Activated naive CD8-positive, alpha-beta T cell treated with anti-CD3 and anti-CD28 coated beads for 36 hours (primary cell): ENCODE measurements at places on chromosomes 2 and 18. TPM values are rescaled to one million over a fixed set of nuclear protein-coding genes. Genes with fewer than 3 reads are reported as not detected.

GRCh38 chr2:152322222-152322621 lies 12.8 kb upstream of the FMNL2 start:
- no peak for DNase-seq

The RIOK3 gene
- total RNA-seq, result 52.4 TPM

The GALNT13 gene
- 0.16 TPM for total RNA-seq

The UGT1A10 gene
- total RNA-seq, result not detected

DNA sequence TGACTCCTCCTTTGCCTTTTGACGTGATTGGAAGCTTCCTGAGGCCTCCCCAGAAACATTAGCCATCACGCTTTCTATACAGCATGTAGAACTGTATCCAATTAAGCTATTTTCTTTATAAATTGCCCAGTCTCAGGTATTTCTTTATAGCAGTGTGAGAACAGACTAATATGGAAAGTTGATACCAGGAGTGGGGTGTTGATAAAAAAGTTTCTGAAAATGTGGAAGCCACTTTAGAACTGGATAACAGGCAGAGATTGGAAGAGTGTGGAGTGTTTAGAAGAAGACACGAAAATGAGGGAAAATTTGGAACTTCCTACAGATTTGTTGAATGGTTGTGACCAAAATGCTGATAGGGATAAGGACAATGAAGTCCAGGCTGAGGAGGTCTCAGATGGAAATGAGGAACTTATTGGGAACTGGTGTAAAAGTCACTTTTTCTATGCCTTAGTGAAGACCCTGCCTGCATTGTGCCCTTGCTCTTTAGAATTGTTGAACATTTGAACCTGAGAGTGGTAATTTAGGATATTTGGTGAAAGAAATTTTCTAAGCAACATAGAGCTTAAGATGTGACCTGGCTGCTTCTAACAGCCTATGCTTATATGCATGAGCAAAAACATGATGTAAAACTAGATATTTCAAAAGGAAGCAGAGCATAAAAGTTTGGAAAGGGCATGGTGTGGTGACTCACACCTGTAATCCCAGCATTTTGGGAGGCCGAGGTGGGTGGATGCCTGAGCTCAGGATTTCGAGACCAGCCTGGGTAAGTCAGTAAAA lies 969.7 kb downstream of the DSC3 start:
- DNase-seq, result no peak

- DNase-seq, result no peak
Observed at GRCh38 chr2:104416339-104417000, 437.4 kb upstream of the POU3F3 start.

DNA sequence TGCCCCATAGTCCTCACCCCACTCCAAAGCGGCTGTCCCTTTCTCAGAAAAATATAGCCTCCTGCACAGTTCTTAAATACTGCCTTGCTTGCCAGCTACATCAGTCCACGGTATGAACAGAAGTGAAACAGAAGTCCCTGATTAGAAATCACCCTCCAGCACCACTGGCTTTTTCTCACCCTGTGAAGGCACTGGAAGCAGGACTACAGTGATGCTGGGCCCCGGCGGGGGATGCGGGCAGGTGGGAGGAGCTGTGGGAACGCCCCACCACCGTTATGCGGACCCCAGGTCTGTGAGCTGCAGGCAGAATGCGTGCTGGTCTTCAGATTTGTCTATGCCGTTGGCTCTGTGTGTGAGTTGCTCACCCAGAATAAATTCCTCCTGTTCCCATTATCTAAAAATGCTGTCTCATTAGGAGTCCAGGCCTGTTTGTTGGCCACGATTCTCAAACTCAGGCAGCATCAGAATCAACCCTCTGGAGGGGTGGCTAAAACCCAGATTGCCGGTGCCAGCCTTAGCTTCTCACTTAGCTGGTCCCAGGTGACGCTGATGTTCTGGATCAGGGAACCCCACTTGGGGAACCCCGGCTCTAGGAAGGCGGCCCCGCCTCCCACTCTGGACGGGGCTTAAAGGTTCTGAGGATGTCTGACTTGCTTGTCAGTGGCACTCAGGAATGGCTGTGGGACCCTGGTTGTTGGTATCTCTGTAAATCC lies 224.8 kb upstream of the PXDN start:
- no peak for DNase-seq

The OTOF gene
- 0.74 TPM for total RNA-seq

The ACTG2 gene
- total RNA-seq, result 0.27 TPM

DNA sequence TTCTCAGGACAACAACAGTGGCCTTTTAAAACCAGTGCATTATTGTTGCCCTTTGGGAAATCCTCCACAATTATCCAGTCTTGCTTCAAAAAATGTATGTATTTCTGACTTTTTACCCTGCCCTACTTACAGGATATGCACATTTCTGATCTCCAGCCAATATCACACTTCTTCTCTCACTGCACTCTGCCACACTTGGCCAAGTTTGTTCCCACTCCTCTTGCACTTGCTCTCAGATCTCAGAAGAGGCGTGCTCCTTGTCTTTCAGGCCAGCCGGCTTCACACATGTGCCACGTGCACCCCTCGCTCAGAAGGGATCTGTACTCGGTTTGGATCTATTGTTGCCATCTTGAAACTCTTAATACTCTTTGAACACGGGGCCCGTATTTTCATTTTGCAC lies 15.4 kb downstream of the CLUL1 start:
- DNase-seq, result no peak

GRCh38 chr2:232250246-232251175 lies 128.0 kb upstream of the ALPP start:
- DNase-seq, result no peak

DNA sequence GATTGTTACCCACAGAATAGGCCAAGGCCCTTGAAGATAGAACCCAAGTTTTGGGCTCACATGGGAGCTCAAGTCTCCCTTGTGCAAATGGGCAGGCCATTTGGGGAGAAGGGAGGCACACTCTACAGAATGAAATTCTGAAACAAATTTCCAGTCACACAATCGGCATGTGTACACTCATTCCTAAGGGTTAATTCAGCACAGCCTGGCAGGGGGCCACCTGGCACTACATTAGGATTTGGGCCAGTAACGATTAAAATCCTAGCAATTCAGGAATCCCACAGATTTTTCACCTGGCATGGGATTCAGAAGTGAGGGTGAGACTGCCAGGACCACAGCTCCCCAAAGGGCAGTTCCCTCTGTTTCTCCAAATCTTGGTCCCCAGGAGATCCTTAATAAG lies 46.4 kb downstream of the BMP10 start:
- no peak for DNase-seq

DNA sequence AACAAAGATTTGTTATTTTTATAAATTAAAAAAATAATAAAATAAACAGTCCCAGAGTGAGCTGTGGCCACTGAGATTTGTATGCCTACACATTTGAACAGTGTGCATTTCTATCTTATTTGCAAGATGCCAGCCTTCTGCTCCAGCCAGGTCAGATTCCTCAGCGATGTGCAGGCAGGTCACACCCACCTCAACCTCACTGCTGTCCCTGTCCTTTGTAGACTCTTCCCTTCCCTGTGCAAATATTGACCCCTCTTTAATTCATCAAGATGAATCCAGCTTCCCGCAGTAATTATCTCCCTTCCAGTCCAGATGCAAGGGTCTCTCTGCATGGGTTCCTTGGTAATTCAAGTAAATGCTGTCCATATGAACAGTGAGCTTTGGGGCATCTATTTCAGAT lies 256.2 kb downstream of the PIEZO2 start:
- DNase-seq, result no peak

GRCh38 chr18:581096-581495 lies 916 bp downstream of the CETN1 start:
- DNase-seq, result no peak

The FAP gene
- total RNA-seq, result not detected

The ABCG8 gene
- total RNA-seq, result not detected

GRCh38 chr18:49613141-49613640 lies 51.3 kb downstream of the LIPG start:
- no peak for DNase-seq

GRCh38 chr2:153476816-153477635 lies 1.5 kb downstream of the RPRM start:
- no peak for DNase-seq

The SCYGR3 gene
- total RNA-seq, result not detected

The MC2R gene
- total RNA-seq, result not detected

The AKAIN1 gene
- total RNA-seq, result not detected

DNA sequence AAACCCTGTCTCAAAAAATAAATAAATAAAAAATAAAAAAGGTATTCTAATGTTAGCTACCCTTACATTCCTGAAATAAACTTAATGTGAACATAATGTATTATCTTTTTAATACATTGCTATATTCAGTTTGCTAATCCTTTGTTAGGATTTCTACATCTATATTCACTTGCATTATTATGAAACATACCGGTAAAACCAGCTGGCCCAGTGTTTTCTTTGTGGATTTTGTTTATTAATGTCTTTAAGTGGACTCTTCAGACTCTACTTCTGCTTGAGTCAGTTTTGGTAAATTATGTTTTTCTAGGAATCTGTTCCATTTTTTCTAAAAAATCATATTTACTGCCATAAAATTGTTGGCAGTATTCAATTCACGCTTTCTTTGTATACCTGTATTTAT lies 34.5 kb downstream of the PTPN2 start:
- DNase-seq, result no peak

The TXNDC2 gene
- total RNA-seq, result not detected

The UGT1A4 gene
- not detected for total RNA-seq

The TMEM169 gene
- total RNA-seq, result 0.41 TPM

DNA sequence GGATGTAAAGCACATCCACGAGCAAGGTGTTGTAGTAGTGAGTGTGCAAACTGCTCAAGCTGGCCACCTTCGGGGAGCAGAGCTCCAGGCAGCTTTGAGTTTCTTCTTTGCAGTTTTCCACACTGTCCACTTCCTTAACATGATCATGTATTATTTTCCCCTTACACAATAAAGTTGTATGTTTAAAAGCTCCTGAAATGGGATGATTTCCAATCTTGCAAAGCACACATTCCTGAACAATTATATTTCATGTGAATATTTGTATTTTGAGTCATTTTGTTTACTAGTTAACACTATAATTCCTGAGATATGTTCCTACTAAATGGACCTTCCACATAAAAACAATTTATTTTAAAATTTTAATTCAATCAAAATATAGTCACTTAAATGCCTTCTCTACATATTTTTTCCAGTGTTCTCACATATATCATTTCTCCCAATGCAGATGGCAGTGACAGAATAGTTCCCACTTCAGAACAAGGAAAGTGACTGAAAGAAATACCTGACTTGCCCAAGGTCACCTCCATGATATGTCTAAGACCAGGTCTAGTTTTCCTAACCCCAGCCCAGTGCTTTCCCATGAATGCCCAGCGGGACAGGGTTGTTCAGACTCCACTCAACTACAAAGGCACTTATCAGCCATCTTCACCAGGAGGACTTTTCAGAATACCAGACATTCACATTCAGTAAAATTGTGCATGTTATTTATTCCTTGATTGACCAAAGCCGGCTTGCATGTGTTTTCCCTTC lies 5.5 kb downstream of the CYB5A start:
- no peak for DNase-seq
